ENCODE measurements at places on chromosomes 7 and 10. TPM values are rescaled to one million over a fixed set of nuclear protein-coding genes. Genes with fewer than 3 reads are reported as not detected.

- DNase-seq, result no peak
These were observed 24.2 kb downstream of the PIK3AP1 start for GRCh38 chr10:96695975-96696634.

- no peak for DNase-seq
These were observed 1288.5 kb upstream of the AUTS2 start for GRCh38 chr7:68309806-68310205.

DNA sequence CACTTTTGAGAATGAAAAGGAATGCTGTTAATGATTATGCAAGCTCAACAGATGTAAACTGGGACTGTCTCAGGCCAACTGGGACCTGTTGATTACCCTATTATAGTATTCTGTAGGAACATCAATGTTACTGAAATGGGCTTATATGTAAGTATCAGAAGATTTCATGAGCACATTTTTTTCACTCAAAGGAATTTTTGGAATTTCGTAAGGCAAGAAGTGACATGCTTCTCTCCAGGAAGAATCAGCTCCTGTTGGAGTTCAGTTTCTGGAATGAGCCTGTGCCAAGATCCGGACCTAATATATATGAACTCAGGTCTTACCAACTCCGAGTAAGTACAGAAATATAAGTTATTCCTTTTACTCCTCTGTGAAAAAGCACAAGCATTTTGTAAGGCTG, 19.2 kb downstream of the NIPSNAP2 start:
- no peak for DNase-seq

DNA sequence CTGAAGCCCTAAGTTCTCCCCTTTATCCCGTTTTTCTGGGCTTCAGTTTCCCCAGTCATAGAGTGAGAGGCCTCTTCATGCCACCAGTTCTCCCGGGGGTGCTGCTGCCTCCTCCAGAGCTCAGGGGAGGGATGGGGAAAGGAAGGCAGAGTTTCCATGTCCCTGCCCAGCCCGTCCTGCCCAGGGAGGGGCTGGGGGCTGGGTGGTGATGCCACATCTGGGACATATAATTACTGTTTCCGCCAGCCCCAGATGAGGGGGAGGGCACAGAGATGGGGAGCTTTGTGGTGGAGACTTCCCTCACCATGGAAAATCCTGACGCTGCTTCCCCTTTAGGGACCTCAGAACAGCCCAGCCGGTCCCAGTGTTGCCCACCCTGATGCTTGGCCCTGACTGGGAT, 4.1 kb downstream of the AQP1 start:
- DNase-seq, result no peak

The DLG5 gene
- total RNA-seq, result 158 TPM

The ASZ1 gene
- not detected for total RNA-seq

The PAX4 gene
- not detected for total RNA-seq

The CTAGE4 gene
- 1.6 TPM for total RNA-seq
